ENCODE measurements at places on chromosomes 5 and 9.

DNA sequence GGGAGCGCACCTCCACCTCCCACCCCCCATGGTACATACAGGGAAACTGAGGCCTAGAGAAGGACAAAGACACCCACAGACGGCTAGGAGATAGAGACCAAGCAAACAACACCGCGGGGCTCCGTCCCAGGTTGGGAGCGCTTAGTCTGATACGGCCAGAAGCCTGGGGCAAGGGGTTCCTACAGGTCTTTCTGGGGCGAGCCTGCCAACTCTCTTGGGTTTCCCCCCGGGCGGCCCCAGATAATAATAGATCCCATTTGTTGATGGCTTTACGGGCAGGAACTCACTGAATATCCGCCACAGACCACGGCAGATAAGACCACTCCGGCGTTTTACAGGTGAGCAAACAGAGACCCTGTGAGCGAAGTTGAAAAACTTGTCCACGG, 5.0 kb upstream of the EBF1 start:
- no peak for DNase-seq

GRCh38 chr9:38527503-38527902, 92.9 kb downstream of the ANKRD18A start:
- no peak for DNase-seq

- DNase-seq, result no peak
These were observed 212.6 kb downstream of the SPATA31D1 start for GRCh38 chr9:82201196-82201595.

DNA sequence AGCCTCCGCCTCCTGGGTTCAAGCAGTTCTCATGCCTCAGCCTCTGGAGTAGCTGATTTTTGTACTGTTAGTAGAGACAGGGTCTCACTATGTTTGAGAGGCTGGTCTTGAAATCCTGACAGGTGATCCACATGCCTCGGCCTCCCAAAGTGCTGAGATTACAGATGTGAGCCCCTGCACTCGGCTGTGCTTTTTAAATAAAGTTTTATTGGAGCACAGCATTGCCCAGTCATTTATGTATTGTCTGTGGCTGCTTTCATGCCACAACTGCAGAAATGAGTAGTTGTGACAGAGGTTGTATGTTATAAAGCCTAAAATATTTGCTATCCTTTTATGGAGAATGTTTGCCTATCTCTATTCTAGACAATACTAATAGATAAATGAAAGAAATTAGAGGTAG, 169.2 kb downstream of the AOPEP start:
- DNase-seq, result no peak
